ENCODE measurements at places on chromosomes 1 and 21.

GRCh38 chr1:205217418-205217817 lies 5.9 kb upstream of the DSTYK start:
- DNase-seq: no peak

DNA sequence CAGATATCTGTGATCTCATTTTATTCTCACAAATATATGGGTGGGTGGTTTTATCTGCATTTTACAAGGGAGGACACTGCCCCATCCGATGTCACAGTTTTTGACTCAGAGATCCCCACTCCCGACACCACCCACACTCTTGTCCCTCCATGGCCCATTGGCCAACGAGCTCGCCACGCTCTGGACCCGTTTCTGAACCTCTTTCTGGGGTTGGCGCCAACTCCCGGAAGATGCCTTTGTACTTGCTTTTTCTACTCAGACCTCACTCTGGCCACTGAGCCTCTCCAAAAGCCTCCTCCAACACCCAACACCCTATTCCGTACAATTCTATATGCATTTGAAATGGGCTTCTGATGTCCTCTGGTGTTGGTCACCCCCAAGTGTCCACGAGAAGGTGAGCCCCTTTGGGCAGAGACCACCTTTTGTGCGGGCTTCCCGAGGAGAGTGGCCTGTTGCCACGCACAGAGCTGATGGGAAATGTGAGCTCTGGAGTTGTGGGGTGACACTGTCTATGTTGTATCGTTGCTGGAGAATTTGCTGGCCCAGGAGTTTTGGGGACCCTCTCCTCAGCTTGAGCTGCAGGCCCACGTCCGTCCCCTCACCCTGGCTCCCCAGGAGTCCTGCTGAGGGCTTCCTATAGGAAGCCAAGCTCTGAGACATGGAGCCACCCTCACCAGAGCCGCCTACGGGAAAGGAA lies 366.9 kb upstream of the VAMP3 start:
- DNase-seq: no peak

DNA sequence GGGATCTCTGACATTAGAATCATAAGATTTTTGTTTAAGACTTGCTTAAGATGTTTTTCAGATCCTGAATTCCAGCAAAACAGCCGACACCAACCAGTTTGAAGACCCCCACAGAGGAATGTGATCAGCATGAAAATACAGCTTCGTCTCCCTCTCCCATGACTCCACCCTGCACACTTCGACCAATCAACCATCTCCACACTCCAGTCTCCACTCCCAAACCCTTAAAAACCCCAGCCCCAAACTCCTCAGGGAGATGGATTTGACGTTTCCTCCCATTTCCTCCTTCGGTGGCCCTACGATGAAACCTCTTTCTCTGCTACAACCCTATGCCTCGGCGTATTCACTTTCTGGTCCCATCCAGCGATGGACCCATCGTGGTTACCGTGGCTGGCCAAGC lies 30.1 kb upstream of the KIF26B start:
- DNase-seq: no peak

DNA sequence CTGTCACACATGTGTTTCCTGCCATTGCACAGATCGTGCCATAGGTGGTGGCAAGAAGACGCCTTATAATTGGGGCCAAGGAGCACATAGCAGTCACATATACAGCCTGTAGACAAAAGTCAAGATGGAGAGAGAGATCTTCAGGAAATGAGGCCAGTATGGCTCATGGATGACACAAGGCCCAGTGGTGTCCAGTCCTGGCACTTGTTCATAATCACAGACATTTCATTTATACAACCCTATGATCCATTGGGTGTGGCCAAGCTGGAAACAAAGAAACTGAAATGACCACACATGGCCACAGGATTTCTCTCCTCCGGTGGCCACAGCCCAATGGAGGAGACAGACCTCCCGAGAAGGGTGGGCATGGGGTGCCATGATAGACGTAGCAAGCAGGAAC lies 78.5 kb upstream of the KAZN start:
- no peak for DNase-seq

DNA sequence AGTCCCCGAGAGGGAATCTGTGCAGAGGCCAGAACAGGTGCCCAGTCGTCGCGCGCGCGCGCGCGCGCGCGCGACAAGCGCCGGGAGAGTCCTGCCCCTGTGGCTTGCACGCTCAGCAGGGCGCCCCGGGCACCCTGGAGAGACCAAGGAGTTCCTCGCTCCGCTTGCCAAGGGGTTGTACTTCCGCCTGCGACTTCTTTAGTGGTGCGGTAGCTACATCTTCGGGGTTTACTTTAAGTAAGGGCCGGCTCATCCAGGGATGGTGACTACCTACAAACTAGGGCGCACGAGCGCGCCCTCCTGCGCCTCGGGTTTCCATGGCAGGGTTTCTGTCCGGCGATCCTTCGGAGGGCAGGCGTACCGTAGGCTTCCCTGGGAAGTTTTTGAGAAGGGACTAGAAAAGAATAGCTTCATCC lies 1.4 kb downstream of the LHX4 start:
- DNase-seq: peak; percentile 52

- DNase-seq: no peak
Observed at GRCh38 chr1:29650476-29650875, 414.2 kb downstream of the PTPRU start.

DNA sequence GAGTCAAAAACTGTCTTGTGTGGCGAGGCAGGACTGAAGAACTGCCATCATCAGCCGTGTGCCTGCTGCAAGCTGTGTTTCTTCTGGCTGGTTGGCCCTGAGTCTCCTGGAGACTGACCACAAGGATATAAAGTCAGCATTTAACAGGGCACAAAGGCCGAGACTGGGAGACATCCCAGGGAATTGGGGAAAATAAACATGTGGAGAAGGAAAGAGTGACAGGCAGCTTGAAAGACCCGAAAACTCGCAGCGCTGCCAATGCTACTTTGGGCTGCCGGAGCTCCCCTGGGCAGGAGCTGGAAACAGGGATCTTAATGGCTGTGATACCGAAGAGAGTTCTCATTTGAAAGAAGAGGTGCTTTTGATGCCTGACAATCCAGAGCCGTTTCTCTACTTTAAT lies 125.3 kb upstream of the HMGB4 start:
- no peak for DNase-seq

Measured in GM06990 (cell line).